ENCODE measurements at places on chromosomes 5 and 9.

GRCh38 chr5:174832025-174832424 lies 107.6 kb downstream of the MSX2 start:
- no peak for DNase-seq
- no peak overlapping the region for H3K27ac ChIP-seq
- no peaks in the 10 kb centered on the region for H3K36me3 ChIP-seq

GRCh38 chr9:73151653-73152542 lies at the start of gene ANXA1:
Gene ANXA1 (plus strand): TSS chr9:73151865. CDS start chr9:73158536, 6,671 bp downstream.
- H3K27me3 ChIP-seq, result no peaks in the 10 kb centered on the region
- DNase-seq, result peak; percentile 48
- peaks cover 18% of the 10 kb centered on the region for H3K36me3 ChIP-seq
- H3K4me1 ChIP-seq, result peaks cover 75% of the 10 kb centered on the region
- H3K4me3 ChIP-seq, result peak within 1 kb of the TSS; percentile 84

DNA sequence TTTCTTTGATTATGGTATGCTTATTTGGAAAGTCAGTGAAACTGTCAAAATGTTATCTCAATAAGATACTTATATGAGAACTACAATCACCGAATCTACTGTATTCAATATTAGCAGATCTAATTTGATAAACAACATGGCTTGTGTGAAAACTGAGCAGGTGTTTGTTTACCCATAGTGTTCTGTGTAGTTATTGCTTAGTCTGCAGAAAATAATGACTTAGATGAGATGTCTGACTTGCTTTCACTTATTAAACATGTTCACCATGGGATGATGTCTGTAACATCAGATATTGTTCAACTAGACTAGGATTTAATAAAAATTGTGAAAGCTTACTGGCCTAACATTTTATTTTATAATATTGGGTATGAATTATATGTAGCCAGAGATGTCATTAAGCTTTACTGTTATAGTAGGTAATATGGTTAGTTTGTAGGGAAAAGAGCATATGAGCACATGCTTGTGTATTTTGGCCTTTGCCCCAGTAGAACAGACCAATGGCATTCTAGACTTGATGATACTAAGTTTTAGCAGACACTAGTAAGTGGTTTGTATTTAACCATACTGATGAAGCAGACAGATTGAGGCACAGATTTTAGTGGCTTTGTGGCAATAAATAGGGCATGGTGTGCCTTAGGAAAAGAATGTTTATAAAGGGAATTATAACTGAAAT lies 16.4 kb downstream of the SUB1 start:
- H3K36me3 ChIP-seq, result peaks cover 67% of the 10 kb centered on the region
- H3K27ac ChIP-seq, result no peak overlapping the region
- H3K27me3 ChIP-seq, result no peaks in the 10 kb centered on the region
- H3K4me3 ChIP-seq, result no peak overlapping the region
- no peak for DNase-seq
- H3K4me1 ChIP-seq, result peaks cover 38% of the 10 kb centered on the region

- DNase-seq, result peak; percentile 53
- H3K27me3 ChIP-seq, result no peaks in the 10 kb centered on the region
- peak overlapping the region; percentile 94 for H3K27ac ChIP-seq
- H3K4me1 ChIP-seq, result peaks cover 60% of the 10 kb centered on the region
Measured at GRCh38 chr5:143352691-143353090, 50.8 kb downstream of the NR3C1 start.

DNA sequence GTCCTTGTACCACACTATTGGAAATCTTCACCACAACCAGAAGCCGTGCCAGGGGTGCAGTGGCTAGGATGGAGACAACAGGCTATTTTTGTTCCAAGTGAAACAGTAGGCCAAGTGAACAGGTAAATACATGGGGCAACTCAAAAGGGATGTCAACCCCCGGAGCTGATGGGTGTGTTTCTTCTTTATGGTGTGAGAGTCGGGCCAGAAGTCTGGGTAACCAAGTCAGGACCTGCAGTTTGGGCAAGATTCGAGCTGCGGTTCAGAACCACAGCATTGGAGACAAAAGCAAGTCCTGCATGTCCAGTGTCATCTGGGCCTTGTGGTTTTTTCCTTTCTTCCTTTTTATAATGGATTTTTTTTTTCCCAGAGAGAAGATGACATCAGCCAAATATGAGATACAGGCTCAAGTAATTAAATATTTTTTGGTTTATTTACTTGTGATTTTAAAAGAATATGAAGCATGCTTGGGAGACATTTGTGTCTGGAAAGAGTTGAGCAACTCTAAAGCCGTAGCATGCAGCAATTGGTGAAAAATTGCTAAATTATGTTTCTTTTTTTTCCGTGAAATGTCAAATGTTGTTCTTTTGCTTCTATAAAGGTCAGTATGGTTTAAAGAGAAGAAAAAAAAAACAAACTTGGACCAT lies 261.6 kb downstream of the ARRDC3 start:
- DNase-seq, result no peak
- no peaks in the 10 kb centered on the region for H3K27me3 ChIP-seq
- H3K27ac ChIP-seq, result no peak overlapping the region
- no peaks in the 10 kb centered on the region for H3K36me3 ChIP-seq

DNA sequence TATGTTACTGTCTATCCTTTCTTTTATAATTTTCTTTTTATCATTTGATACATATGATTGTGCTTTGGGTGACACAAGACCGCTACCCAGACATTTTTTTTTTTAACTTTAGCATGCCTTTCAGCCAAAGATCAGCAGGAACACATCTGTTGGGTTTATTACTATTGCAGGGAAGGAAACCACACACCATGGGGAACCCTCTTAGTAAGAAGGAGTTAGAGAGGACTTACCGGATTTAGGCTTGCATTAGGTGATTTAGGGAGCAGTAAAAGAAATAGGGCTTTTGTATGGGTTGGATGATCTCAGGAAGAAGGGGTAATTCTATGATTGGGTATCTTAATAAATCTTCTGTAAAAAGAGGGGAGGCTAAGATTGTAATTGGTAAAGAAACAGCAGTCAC lies 138.2 kb downstream of the SNX18 start:
- peaks cover 15% of the 10 kb centered on the region for H3K4me1 ChIP-seq
- no peak overlapping the region for H3K4me3 ChIP-seq

DNA sequence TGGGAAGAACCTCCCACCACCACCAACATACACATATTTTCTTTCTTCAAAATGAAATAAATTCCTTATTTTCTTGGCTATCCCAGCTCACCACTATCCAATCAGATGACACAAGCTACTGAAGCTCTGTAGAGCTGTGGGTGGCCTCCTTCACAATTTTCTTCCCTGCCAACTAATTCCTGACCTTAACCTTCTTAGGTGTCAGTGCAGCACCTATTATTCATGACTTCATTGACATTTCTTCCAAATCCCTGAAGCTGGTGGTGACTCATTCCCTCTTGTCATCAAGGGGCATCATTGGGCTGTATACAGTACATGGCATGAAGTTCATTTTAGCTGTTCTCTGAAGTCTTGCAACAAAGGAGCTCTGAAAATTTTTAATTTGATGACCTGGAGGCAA lies 42.0 kb upstream of the ADRA1B start:
- H3K36me3 ChIP-seq, result no peaks in the 10 kb centered on the region
- peaks cover 9% of the 10 kb centered on the region for H3K27me3 ChIP-seq
- DNase-seq, result no peak
- no peak overlapping the region for H3K27ac ChIP-seq
- H3K4me3 ChIP-seq, result no peak overlapping the region

DNA sequence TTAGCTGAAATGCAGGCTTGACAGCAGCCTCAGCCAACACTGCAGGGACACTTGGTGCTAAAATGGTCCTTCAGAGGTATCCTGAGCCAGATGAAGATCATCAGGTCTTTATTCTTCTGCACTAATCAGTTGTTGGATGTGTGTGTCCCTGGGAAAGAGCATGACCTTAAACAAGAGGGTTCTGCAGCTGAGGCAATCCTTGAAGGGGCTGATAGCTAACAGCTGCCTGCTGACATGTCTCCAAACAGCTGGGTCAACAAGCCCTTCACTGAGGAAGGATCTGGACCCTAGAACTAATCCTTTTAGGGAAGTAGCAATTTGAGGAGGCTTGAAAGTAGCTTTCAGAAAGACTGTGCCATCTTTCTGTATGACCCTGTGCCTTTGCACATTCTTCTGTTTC lies 376.3 kb upstream of the ACTBL2 start:
- no peaks in the 10 kb centered on the region for H3K4me1 ChIP-seq
- DNase-seq, result no peak
- H3K27me3 ChIP-seq, result no peaks in the 10 kb centered on the region
- H3K27ac ChIP-seq, result no peak overlapping the region

GRCh38 chr5:88049737-88050136 lies 218.9 kb downstream of the TMEM161B start:
- H3K36me3 ChIP-seq, result no peaks in the 10 kb centered on the region
- no peak overlapping the region for H3K27ac ChIP-seq
- DNase-seq, result no peak

GRCh38 chr5:116789522-116789921 lies 214.9 kb upstream of the SEMA6A start:
- no peak overlapping the region for H3K4me3 ChIP-seq
- no peaks in the 10 kb centered on the region for H3K27me3 ChIP-seq
- DNase-seq, result no peak
- H3K4me1 ChIP-seq, result no peaks in the 10 kb centered on the region

DNA sequence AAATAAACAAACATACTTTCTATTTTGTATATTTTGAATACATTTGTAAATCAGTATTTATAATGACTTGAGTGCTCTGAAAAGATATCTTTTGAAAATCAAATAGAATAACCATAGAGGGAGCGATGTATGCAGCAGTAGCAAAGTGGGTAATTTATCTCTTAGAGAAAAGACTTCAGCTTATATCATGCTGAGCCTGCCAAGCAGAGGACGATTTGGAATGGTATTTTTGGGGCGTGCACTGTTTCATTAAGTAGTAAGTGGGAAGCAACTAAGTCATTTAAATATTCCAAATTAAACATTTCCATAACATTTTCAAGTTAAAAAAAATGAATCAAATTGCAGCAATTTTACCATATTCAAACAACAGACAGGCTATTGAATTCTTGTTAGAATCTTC lies 147.6 kb downstream of the CDH10 start:
- no peak overlapping the region for H3K4me3 ChIP-seq
- no peaks in the 10 kb centered on the region for H3K4me1 ChIP-seq
- no peaks in the 10 kb centered on the region for H3K27me3 ChIP-seq

- no peak overlapping the region for H3K4me3 ChIP-seq
- peaks cover 50% of the 10 kb centered on the region for H3K27me3 ChIP-seq
- DNase-seq, result no peak
- H3K27ac ChIP-seq, result no peak overlapping the region
Measured at GRCh38 chr5:73370640-73371583, 77.7 kb downstream of the FOXD1 start.

DNA sequence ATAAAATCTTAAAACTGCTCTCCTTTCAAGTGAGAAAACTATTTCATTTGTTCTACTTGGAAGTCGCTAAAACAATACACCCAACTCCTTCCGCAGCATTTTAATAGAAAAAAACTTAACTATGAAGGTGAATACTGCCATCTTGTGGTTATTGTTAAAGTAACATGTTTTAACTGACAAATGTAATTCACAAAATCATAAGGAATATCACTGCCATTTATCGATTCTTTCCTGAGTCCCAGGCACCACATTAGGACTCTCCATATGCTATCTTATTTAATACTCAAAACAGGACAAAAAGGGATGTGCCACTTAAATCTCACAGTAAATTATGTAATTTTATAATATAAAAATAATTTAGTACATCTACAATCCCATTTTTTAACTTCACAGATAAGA lies 130.5 kb upstream of the ITGA1 start:
- no peaks in the 10 kb centered on the region for H3K4me1 ChIP-seq
- peaks cover 25% of the 10 kb centered on the region for H3K27me3 ChIP-seq

DNA sequence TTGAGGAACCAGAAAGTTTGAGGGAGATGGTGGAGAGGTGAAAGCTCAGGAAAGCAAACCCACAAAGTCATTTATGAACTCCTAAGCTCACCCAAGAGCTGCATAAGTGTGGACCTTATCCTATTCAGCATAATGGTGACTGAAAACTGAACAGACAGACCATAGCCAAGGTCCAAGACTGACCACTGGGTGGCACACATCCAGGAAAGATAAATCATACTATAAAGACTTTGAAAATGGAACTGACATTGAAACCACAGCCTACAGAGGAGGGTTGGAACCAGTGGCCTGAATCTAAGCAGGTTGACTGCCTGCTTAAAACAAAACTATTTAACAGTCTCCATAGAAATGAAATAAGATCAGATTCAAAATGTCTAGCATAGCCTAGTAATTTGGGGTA lies 121.0 kb upstream of the RGS7BP start:
- no peaks in the 10 kb centered on the region for H3K36me3 ChIP-seq
- no peaks in the 10 kb centered on the region for H3K4me1 ChIP-seq
- no peak overlapping the region for H3K27ac ChIP-seq
- no peaks in the 10 kb centered on the region for H3K27me3 ChIP-seq

- no peak overlapping the region for H3K4me3 ChIP-seq
- DNase-seq, result no peak
- no peaks in the 10 kb centered on the region for H3K4me1 ChIP-seq
- H3K36me3 ChIP-seq, result no peaks in the 10 kb centered on the region
- H3K27me3 ChIP-seq, result peaks cover 4% of the 10 kb centered on the region
Measured at GRCh38 chr5:138961221-138961620, 86.1 kb upstream of the LRRTM2 start.

DNA sequence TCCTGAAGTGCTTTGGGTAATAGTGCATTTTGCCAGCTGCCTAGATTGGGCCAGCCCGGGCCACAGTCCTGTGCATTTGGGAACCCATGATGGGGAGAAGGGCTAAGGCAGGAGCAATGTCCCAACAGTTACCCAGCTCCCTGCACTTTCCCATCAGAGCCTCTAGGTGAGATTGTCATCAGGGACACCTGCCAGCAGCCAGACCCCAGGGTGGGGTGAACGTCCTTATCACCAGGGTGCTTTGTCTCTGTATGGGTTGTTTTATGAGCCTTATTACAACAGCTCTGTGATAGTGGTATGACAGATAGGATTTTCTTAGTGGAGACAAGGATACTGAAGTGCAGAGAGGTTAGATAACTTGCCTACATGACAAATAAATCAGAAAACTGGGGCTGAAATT lies 365.7 kb downstream of the OSTF1 start:
- no peak for DNase-seq
- H3K27ac ChIP-seq, result no peak overlapping the region
- H3K36me3 ChIP-seq, result no peaks in the 10 kb centered on the region

DNA sequence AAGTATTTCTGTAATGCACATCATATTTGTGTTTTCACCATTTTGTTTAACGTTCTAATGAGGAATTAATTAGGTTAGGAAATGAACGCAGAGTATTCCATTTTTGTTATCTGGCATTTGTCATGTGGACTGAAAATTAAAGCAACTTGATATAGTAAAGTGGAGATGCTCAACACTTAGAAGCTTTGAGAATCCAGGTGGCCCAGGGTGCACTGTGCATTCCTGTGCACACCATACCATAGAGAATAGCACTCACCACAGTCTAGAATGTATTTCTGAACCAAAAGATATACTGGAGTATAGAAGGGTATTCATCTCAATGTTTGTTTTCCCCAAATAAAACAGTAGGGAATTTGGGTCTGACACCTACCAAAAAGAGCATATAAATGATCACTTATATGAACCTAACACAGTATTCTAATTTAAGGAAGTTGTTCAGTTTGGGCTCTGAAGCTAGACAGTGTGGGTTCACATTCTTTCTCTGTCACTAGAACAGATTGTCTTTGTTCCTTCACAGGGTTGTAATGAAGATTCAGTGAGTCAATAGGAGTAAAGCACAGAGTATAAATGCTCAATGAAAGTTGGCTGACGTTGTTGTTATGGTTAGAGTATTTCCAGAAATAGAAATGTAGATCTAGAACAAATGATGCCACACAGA lies 125.6 kb upstream of the DMRT1 start:
- DNase-seq, result no peak
- H3K4me1 ChIP-seq, result no peaks in the 10 kb centered on the region
- no peaks in the 10 kb centered on the region for H3K36me3 ChIP-seq
- no peak overlapping the region for H3K4me3 ChIP-seq
- peaks cover 10% of the 10 kb centered on the region for H3K27me3 ChIP-seq

GRCh38 chr9:3277200-3277599 lies 248.6 kb downstream of the RFX3 start:
- H3K4me3 ChIP-seq, result no peak overlapping the region
- H3K27me3 ChIP-seq, result no peaks in the 10 kb centered on the region
- peaks cover 3% of the 10 kb centered on the region for H3K36me3 ChIP-seq
- H3K27ac ChIP-seq, result no peak overlapping the region
- peaks cover 8% of the 10 kb centered on the region for H3K4me1 ChIP-seq

Measured in activated CD4-positive, alpha-beta T cell treated with anti-CD3 and anti-CD28 coated beads, Interleukin-2, amount 10 ng/mL, durations not matched to agents 7 days and 5 days (primary cell).